ENCODE measurements at places on chromosomes 13 and 19.

DNA sequence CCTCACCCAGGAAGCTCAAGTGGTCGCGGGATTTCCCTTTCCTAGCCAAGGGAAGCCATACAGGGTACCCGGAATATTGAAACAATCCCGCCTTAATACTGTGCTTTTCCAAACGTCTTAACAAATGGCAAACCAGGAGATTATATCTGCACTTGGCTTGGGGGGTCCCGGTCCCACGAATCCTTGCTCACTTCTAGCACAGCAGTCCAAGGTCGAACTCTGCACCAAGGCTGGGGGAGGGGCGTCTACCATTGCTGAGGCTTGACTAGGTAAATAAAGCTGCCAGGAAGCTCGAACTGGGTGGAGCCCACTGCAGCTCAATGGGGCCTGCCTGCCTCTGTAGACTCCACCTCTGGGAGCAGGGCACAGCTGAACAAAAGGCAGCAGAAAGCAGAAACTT lies 1644.8 kb downstream of the PCDH9 start:
- no peak for DNase-seq

- DNase-seq: peak; percentile 75
Observed at GRCh38 chr19:13840305-13841085, 36.4 kb upstream of the NANOS3 start.

GRCh38 chr19:4503132-4503824 lies 15.0 kb downstream of the PLIN4 start:
- no peak for DNase-seq

- DNase-seq: no peak
Observed at GRCh38 chr13:106540613-106541012, 5.2 kb upstream of the EFNB2 start.

GRCh38 chr13:24822640-24823039 lies 58.7 kb downstream of the RNF17 start:
- no peak for DNase-seq

DNA sequence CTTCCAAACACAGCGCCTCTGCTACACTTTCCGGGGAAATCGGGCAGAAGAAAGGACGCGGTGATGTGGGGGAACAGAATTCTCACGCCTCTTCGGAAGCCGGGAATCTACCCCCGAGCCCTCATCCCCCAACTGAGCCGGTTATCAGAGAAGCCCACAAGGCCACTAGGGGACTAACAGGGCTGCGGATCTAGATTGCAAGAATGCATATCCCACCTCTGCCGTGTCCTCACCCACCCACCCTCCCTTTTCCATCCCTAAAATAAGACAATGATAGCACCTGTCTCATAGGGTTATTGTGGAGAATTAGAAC lies 1.1 kb downstream of the IGFLR1 start:
- no peak for DNase-seq

DNA sequence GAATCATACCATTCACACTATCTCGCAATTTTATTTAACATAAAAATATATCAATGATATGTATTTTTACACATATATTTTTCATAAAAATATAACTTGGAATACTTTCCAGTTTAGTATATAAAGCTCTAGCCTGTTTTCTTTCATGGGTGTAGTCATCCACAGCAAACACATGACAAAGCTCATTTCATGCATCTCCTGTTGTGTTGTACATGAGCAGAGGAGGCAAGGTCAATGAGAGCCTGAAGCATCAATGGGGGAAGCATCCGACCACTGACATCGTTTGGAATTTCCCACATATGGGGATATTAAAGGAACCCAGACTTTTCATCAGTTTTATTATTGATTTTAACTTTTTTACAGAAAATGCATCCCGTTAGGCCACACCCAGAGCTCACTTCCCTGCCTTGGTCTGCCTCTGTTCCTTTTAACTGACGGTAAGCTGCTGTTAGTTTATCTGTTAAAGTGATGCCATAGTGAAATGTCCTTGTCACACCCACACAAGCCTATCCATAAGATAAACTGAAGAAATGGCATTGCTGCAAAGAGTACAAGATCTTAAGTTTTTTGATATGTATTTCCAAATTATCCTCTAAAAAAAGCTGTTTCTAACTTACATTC lies 44.0 kb downstream of the MIPEP start:
- DNase-seq: no peak

DNA sequence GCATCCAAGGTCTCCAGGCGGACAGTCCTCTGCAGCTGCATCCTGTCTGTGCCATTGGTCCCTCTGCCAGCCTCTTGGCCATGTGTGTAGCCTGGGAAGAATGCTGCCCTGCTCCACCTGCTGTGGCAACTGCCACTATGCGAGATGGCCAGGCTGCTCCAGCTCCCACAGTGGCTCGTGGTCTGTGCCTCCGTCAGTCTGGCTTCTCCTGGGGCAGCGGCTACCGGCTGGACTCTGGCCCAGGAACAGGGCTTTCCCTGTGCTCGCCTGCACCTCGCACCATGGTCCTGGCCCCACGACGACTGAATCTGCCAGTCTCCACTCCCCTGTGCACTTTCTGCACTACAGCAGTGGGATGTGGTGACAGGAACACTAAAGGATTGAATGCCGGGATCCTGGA lies 26.7 kb upstream of the FFAR2 start:
- DNase-seq: no peak

DNA sequence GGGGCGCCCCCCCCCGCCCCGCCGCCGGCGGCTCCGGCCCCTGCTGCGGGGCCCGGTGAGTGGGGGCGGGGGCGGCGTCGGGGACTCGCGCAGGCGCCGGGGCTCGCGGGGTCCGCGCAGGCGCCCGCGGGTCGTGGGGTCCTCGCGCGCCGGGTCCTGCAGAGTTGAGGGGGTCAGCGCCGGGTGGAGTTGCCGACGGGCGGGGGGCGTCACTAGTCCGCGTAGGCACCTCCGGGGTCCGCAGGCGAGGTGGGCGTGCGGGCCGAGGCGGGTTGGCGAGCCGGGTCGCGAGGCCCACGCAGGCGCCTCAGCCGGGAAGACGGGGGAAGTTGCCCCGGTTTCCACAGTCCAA lies 365 bp downstream of the PPP6R1 start:
- DNase-seq: no peak

- peak; percentile 66 for DNase-seq
Observed at GRCh38 chr13:94480672-94481145, 1.2 kb upstream of the DCT start.

- DNase-seq: peak; percentile 84
Observed at GRCh38 chr19:50922317-50922853, 11.2 kb upstream of the KLK4 start.

DNA sequence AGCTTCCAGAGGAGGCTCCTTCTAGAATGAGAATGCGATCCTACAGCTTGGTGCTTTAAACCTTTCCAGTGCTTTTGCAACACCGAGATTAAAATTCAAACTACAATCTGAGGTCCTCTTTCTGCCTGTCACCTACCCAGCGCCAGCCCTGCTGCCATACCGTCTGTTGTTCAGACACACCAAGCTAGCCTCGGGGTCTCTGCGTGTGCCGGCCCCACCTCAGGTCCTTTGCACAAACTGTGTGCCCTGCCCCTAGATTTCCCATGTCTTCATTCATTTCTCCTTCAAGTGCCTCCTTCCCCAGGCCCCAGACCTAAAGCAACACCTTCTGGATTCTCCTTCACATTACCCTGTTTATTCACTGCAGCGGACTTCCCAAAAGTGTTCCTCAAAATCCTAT lies 11.1 kb downstream of the HSH2D start:
- no peak for DNase-seq

DNA sequence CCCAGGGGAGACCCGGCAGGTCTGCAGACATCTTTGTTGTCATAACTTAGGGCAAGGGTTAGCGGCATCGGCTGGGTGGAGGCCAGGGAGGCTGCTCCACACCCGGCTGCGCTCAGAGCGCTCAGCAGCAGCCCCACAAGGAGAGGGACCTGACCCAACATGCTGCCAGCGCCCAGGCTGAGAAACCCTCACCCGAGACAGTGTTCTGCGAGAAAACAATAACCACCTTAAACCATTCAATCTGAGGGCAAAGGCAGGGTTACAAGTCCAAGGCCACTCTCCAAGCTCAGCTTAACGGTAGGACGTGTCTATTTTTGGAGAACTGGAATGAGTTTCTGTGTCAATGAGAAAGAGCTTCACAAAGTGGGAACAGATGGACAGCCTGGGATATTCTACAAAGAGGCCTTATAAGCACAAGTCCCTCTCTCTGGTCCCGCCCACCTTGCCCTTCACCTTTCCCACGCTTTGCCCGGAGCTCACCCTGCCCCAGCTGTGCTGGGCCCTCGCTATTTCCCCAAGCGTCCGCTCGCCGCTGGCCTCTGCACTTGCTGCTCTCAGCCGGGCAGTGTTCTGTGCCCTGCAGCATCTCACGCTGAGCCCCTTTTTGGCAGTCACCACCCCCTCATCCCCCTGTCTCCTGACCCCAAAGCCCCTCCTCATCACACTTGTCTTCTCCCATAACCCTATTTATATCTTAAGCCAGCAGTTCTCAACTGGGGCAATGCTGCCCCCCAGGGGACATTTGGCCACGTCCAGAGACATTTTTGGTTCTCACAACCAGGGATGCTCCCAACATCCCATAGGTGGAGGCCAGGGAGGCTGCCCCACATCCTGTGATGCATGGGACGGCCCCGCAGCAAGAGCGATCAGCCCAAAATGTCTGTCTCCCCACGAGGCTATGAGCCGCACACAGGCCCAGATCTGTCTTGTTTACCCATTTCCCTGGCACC lies 17.6 kb downstream of the PPP1R12C start:
- DNase-seq: no peak

GRCh38 chr19:41776700-41777099 lies 19.7 kb upstream of the CEACAM3 start:
- no peak for DNase-seq

GRCh38 chr19:31089681-31090080 lies 259.6 kb downstream of the TSHZ3 start:
- DNase-seq: no peak

GRCh38 chr19:16496613-16496983 lies 404 bp downstream of the C19orf44 start:
- DNase-seq: peak; percentile 62

Measured in astrocyte of the hippocampus (primary cell).